ENCODE measurements at places on chromosomes 7 and 10.

GRCh38 chr10:88194961-88195367 lies 331.5 kb downstream of the PTEN start:
- DNase-seq = no peak

GRCh38 chr7:79307376-79307775 lies 146.1 kb downstream of the MAGI2 start:
- DNase-seq = no peak

GRCh38 chr10:70479626-70480238 lies 1.2 kb downstream of the PALD1 start:
- DNase-seq = no peak

GRCh38 chr7:132488634-132489302 lies 87.5 kb downstream of the PLXNA4 start:
- no peak for DNase-seq

- no peak for DNase-seq
These were observed 80.0 kb upstream of the TMEM106B start for GRCh38 chr7:12131122-12131521.

DNA sequence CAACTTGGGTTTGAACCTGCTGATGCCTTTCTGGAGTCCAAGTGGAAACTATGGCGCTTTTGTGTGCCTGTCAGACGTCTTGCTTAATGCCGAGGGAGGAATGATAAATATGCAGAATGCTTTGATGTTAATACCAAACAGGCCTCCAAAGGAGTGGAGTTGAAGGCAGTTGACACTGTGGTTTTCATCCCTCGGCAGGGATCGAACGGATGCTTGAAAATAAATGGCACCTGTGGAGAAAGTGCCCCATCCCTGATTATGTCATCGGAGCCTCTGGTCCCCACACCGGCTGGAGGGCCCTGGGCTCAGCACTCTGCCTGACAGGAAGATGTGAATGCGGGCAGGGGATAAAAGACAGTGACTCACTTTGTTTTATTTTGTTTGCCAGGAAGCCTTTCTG lies 148.7 kb upstream of the GPR26 start:
- DNase-seq = no peak

DNA sequence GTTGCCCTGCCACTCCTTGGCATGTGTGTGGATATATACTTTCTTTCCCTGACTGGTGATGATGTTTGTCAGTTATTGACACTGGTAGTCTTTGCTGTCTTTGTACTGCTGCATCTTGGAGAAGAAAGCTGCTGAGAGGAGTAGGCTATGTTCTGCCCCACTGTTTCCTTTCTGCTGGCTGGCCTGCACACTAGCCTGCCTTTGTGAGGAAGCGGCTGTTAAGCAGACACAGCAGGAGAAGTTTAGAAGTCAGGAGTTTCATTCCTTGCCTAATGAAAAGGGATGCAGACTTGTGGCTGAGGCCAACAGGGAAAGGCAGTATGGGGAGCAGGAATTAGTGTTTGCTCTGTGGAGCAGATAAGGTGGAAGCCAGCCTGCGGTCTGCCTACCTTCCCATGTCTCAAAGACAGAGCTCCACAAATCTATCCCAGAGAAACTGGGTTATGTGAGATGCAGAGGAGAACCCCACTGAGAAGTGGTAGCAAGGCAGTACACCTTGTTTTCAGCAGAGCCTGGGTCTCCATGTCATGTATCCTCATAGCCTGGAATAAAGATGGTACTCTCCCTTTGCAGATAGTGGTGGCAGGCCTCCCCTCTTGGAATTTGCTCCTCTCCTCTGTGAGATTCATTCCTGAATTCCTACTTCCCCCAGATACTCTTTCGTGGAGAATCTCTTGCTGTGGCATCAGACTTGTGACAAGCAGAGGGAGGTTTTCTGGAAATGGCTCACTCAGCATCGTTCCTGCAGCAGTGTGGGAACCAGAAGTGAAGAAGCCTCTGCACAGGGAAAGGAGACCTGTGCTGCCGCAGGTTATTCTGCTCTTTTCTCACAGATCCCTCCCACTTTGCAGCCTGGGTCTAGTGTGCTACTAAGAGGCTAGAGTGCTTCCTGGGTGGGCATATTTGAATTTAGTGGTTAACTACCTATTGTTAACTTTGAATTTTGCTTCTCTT lies 130.2 kb downstream of the LRRC4 start:
- DNase-seq = no peak

- DNase-seq = no peak
These were observed 45.5 kb downstream of the INSIG1 start for GRCh38 chr7:155343150-155343549.

GRCh38 chr10:38027986-38028385 lies 17.5 kb downstream of the ZNF33A start:
- DNase-seq = no peak

DNA sequence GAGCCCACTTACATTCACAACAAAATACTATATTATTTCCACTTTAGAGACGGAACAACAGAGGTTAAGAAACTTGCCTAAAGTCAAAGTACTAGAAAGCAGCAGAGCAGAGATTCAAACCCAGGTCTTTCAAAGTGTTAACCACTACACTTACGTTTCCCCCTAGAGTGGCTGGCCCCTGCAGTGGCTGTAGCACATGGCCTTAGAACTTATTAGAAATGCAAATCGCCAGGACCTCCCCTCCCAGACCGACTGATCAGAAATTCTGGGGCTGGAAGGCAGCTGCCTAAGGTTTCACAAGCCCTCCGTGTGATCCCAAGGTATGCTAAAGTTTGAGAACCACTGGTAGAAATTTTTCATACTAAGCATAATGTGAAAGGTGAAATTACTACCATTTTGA lies 8.1 kb downstream of the MPP7 start:
- DNase-seq = no peak

- DNase-seq = no peak
These were observed 19.6 kb upstream of the NFKB2 start for GRCh38 chr10:102375867-102376266.

GRCh38 chr10:111837985-111838384 lies 345.6 kb downstream of the GPAM start:
- DNase-seq = no peak

GRCh38 chr7:4115941-4116610 lies 566.0 kb upstream of the FOXK1 start:
- DNase-seq = no peak

DNA sequence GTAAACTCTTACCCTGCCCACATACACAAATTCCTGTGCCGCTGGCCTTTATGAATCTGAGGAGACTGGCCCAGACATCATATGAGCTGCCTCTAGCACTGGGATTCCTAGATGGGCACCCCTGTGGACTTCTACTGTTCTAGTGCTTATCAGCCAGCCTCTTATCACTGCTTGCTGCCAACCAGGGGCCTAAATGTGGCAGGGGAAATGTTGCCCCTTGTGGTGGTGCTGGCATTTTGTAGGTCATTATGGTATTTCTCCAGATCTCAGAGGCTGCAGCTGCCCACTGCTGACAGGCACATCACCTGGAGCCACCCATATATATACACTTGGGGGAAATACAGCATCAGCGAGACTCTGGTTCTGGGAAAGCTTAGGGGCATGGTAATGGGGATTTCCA lies 5.4 kb downstream of the SFR1 start:
- DNase-seq = no peak

GRCh38 chr10:21021843-21022594 lies 124.9 kb upstream of the NEBL start:
- DNase-seq = no peak

DNA sequence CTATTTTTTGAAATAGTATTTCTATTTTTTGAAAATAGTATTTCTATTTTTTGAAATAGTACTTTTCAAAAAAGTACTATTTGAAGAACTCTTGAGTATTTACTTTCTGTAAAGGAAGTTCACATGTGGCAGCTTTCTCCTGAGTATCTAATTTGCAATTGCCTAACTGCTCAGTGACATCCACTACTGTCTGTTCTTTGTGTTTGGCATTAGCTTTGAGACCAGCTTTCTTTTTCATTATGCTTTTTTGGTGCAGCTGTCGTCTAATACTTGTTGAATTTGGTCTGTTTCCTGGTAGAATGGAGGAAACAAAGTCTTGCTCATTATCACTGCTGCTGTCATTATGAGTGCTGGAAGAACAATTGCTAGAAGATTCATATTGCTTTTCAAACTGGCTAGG lies 99.1 kb downstream of the BMPR1A start:
- no peak for DNase-seq

GRCh38 chr10:125448596-125448995 lies 234.4 kb downstream of the TEX36 start:
- no peak for DNase-seq

DNA sequence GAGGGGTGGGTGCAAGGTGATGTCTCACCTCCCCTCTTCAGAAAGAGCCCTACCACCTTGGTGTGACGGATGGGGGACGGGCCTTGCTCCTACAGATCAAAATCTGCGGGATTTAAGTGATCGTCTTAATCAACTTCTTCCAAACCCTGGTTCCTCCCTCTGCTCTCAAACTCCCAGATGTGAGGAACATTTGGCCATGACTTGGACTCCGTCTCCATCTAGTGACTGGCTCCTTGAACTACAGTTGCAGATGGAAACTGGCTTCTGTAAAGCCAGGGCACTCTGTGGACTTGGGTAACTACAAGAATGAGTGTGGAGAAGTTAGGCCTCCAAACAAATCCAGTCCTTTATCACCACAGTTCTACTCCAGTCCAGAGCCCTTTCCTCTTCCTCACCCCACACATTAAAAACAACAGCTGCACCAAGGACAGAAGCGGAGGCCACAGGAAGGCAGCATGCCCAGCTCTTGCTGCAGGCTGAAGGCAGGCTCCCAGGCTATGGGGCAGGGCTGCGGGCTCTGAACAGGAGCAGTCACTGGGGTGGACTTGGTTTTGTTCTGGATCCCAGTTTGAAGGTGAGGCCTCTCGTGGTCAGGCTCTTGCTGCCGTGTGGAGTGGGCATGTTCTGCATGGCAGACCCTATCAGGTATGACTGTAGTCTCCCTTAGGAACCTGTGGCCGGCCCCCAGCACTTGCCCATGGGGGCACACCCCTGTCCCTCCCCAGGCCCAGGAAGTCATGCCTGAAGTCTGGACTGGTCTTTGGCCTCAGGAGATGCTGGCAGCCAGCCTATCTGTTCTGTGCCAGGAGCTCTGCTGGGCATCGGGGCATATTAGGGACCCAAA lies 79.4 kb downstream of the VWC2 start:
- no peak for DNase-seq

GRCh38 chr10:784403-785088 lies 95.1 kb upstream of the DIP2C start:
- no peak for DNase-seq

GRCh38 chr10:46240684-46241565 lies 45.9 kb upstream of the ANTXRL start:
- DNase-seq = no peak

- DNase-seq = no peak
These were observed 24.1 kb upstream of the FFAR4 start for GRCh38 chr10:93542358-93542791.

- DNase-seq = no peak
These were observed 417.6 kb upstream of the C7orf33 start for GRCh38 chr7:148172920-148173319.

DNA sequence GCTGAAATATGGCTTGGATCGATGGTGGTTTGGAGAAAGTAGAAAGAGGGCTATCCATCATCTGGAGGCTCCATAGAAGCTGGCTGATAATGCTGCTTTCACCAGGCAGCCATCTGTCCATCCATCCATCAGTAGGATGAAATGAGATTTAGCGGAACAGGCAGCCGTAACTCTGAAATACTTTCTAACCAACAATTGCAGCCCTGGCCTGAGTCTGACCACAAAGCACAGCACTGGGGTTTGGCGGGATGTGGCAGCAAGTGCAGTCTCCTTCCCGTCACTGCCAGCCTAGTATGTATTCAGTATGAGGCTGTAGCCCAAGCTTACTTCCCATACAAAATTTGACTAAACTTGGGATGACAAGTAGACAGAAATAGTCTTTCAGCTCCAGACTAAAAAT lies 38.0 kb downstream of the R3HCC1L start:
- no peak for DNase-seq

DNA sequence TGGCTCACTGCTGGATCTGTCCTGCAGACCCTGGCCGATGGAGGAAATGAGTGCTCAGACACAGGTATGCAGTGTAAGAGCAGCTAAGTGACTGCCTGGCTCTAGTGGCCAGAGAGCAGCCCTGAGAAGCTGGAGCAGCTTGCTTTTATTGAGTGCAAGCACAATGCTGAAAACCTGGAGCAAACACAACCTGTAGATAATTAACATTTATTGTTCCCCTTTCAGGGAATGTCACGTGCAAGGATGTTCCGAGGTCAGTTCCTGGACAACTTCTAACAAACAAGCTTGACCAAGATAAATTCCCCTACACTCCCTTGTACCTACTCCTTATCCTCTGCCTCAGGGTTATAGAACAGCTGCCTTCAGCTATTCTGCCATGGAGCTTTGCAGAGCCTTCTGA lies 31.3 kb downstream of the DDC start:
- no peak for DNase-seq

DNA sequence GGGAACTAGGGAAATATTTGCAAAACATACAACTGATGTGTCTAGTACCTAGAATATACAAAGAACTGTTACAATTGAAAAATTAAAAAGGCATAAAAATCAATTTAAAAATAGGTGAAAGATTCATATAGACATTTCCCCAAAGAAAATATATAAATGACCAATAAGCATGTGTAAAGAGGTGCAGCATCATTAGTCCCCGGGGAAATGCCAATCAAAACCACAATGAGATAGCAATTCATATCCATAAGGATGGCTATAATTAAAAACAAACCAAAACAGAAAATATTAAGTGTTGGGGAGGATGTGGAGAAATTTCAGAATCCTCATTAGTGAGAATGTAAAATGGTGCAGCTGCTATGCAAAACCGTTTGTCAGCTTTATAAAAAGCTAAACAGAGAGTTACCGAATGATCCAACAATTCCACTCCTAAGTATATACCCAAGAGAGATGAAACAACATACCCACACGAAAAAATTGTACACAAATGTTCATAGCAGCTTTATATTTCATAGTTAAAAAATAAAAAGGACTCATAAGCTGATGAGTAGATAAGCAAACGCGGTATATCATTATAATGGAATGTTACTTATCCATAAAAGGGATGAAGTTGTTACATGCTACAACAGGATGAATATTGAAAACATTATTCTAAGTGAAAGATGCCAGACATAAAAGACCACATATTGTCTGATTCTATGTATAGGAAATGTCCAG lies 210.1 kb upstream of the INHBA start:
- no peak for DNase-seq

Measured in CD8-positive, alpha-beta memory T cell (primary cell).